ENCODE measurements at places on chromosomes 6 and 20.

DNA sequence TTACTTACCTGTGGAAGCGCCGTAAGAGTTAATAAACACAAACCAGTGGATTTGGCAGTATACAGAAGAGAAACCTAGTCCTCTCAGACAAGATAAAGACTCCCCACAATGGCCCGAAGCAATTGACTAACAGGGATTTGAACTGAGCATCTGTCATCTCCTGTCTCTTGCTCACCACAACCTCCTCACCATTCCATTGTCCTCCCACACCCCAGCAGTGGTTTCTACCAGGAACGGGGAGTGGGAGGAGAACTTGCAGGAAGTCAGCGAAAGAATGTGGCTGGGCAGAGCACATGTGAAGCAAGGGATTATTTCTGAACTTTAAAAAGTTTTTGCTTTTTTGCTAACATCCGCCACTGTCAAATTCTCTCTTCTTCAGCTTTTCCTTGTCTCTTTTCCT lies 24.6 kb upstream of the TAAR1 start:
- DNase-seq = no peak

DNA sequence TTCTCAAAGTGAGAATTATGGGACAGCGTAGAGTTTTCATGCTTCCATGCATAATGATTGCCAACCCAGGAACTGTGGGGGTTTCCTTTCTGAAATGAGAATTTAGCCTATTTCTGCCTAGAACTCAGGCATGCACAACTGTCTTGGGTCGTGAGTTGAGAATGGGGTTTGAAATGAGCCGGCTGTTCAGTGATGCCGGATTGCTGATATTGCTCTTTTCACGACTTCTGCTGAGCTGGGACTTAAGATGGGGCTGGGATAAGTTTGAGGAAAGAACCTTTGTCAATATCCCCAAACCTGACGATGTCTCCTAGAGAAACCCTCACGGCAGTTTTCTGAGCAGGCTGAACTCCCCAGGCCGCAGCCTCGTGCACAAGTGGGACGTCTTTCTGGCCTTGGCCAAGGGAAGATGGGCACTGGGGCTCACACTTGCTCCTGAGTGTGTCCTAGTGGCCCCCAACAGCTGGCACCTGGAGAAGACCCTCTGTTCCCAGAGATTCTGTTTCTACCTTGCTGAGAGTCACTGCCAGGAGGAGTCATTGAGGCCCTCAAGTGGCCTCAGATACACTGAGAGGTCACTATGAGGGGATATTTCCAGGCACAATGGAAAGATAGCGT lies 34.1 kb upstream of the RIN2 start:
- DNase-seq = no peak

- DNase-seq = no peak
Observed at GRCh38 chr6:153858529-153858928, 180.5 kb upstream of the OPRM1 start.

DNA sequence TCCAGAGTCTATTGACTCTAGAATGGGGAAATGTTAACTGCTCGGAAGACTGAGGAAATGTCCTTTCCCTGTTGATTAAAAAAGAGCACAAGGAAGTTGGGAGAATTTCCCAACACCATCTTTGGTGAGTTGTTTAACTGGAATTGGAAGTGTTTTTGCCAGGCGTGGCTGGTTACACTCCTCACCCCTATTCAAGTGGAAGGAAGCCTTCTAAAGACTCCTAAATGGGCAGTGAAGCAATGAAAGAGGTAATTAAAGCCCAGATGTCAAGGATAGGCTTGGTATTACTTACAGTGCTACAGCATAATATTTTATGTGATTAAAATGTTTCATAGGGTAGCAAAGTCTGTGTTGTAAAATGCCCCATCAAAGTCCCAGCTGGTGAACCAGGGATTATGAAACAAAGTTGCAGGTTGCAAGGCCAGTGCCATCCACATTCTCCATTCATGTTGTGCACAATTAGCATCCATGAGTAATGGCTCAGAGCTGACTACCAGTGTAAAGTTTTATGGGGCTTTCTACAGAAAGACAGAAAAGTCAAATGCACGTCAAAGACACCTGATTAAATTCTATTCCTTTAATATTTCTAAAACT lies 52.6 kb downstream of the BTBD3 start:
- no peak for DNase-seq

DNA sequence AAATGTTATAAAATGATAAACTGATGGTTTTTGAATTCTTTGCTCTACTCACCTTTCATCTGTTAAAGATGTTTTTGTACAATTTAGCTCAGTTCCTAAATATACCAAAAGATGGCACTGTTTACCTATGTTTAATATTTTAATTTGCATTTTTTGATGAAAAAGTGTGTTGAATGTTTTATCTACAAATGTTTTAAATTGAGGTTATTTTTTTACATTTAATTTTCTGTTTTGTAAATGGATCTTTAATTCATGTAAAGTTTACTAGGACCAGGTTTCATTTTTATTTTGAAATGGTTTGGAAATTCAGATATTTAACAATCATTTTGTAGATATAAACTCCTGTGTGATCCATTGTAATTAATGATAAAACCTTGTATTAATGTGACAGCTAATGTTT lies 30.0 kb downstream of the CDKAL1 start:
- DNase-seq = no peak

- peak; percentile 72 for DNase-seq
Observed at GRCh38 chr20:64103871-64104666, 3.3 kb downstream of the NPBWR2 start.

DNA sequence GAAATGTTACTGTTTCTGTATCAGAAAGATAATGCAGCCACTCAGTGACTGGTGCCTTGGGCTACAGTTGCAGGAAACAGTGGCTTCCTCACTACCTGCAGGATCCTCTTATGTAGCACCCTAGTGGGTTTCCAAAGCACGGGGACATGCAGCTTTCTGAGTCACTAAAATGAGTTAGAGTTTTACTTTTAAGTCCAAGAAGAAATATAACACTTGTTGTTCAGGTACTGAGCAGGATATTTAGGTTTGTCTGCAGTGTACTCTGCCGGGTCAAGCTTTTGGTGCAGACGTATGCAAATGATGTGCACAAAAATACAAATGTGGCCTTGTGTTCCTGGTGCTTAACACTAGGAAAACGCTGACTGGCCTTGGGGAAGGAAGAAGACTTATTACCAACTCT lies 22.0 kb downstream of the ACSS1 start:
- no peak for DNase-seq
